ENCODE measurements at places on chromosomes 12 and 14.

DNA sequence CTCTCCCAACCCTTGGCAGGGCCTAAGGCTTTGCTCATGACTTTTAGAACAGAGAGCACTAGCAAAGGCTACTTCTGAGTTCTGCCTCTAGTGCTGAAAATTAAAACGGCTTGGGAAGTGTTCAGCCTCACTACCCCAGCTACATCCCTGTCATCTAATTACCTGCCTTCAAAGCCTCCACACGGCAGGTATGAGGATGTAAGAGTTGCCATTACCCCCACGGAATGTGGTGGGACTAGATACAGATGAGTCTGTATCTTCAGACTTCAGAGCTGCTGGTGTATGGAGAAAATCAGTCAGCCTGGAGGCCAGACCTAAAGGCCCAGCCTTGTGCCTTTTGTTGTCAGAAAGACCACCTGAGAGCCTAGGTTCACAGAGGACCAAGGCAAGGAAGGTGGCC lies 214.6 kb upstream of the NOS1 start:
- no peak for DNase-seq

DNA sequence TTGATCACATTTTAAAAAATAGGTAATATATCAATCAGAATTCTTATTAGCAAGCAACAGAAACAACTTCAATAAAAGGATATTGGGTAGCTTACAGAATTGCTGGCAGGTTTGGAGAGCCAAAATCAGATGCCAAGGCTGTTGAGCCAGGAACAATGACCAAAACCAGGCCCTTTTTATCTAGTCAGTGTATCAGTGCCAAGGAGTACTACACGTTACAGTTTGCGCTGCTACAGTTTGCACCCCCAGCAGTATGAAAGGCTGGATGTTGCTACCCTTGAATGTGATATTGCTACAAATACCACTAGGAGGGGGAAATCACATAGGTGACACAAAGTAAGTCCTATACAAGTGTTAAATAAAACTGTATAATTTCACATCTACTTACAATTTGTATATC lies 19.3 kb downstream of the CGRRF1 start:
- DNase-seq, result no peak

DNA sequence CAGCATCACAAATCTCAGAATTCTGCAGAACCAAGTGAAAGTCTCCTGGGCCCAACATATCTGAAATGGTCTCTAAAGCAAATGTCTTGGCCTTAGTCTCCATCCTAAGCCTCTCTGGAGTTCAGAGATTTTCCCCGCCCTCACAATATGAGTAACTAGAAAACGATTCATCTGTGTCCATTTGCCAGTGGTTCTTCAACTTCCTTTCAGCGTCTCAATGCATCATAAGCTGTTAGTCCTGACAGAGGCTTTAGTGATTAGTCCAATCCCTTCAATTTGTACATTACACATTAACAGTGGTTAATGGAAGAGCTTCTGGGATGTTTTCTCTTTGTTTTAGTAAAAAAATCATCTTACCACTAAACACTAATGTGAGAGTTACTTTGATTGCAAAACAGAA lies 17.4 kb downstream of the NPC2 start:
- no peak for DNase-seq

- no peak for DNase-seq
Measured at GRCh38 chr12:97375310-97375709, 87.3 kb upstream of the RMST start.

DNA sequence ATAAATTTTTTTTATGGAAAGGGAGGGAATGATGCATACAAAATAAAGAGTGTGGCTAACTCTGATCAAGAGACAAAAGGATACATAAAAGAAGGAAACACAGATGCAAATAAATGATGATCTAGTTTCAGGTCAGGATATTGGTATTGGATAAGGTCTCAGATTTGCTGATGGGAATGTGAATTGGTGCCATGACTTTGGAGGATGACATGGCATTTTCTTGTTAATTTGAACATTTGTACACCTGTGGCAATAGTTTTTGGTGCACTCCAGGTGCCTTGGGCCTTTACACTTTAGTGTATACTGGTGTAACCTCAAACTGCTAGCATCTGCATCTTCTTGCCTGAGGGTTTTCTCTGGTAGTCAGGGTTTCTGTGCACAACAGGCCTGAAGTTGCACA lies 279.3 kb downstream of the TMEM121 start:
- DNase-seq, result no peak

- DNase-seq, result no peak
Measured at GRCh38 chr12:78888568-78888967, 24.0 kb downstream of the SYT1 start.

DNA sequence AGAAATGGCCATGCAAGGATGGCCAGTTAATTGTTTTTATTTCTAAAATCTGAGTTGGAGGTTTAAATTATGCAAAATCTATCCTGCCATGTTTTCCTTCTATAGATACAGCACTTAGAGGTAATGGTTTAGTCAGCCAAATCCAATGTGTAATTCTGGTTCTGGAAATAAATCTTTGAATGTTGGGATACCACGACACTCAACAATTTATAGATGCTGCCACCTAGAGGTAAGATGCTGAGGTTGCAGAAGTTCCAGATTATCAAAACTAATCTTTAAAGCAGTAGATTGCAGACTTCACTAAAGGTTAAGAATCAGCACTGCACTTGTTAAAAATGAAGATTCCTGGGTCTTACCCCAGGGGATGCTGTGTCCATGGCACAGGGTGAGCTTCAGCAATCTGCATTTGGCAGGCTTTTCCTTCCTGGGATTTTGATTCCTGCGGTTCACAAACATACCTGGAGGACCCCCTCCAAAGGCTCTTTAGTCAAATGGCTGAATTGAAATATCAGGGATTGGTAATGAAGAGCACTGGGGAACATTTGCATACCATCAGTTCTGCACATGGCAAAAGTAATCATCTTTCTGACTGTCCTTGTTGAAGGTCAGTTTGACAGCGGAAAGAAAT lies 53.4 kb upstream of the ANO4 start:
- DNase-seq, result no peak

DNA sequence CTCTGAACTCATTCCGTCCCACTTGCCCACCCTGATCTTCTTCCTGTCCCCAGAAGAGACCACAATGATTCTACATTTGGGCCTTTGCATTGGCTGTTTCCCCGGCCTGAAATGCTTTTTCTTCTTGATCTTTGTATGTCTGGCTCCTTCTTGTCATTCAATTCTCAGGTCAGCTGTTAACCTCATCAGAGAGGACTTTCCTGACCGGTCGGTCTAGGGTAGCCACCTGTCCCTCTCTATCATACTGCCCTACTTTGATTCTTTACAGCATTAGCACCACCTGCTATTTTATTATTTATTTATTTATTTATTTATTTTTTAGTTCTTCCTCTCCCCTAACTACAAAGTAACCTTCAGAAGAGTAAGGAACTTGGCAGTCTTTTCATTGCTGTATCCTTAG lies 84.3 kb downstream of the DYRK2 start:
- DNase-seq, result no peak

- DNase-seq, result no peak
Measured at GRCh38 chr12:115507951-115508722, 769.4 kb downstream of the MED13L start.

DNA sequence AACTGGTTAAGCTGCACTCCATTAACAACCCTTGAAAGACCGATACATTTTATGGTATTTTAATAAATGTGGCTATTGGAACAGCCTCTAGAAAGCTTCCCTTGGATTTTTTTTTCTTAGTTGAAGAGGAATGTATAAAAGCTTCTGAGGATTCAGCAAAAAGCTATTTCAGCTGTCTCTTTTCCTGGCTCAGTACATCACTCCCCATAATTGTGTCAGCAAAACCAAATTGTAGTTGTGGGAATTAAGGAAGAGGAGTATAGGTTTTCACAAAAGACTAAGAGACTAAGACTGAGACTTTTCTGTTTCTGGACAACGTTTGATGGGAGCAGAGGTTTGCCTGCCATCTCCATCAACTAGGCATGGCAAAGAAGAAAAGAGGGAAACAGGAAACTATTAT lies 106.5 kb downstream of the C12orf50 start:
- DNase-seq, result no peak

DNA sequence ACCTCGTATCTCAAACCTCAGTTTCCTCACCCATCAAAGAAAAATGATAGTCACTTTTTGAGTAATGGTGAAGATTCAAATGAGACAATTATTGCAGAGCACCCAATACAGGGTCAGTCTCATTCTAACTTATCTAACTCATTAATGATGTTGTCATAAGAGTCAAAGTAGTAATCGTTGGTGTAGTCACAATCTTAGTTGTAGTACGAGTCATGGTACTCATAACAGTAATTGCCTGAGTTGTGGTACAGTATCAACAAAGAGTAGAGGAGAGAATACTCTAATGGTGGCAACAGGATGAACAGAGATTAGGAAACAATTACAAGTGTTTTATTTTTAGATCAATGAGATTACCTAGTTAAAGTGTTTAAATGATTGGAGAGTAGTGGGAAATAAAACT lies 93.6 kb upstream of the TMTC2 start:
- DNase-seq, result no peak

GRCh38 chr12:27541031-27541719 lies 17.2 kb downstream of the PPFIBP1 start:
- no peak for DNase-seq

GRCh38 chr12:94942663-94943062 lies 60.8 kb downstream of the NDUFA12 start:
- DNase-seq, result no peak

- DNase-seq, result no peak
Measured at GRCh38 chr12:77033658-77034536, 31.5 kb downstream of the E2F7 start.

DNA sequence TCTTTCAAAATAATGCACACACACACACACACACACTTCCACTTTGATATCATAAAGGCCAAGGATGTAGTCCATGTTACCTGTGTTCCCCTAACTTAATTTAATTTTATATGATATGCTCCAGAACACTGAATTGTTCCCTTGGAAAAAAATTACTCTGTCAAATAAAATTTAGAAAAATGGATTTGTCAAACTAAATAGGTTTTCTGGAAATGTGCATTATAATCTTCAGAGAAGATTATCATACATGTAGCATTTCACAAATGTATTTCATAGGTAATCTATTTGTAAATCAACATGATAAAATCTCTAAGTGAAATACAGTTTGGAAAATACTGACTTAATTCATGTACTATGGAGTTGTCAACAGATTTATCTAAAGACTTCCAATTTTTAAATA lies 68.6 kb downstream of the CNTN1 start:
- DNase-seq, result no peak

GRCh38 chr14:102957222-102957621 lies 34.8 kb downstream of the AMN start:
- no peak for DNase-seq

DNA sequence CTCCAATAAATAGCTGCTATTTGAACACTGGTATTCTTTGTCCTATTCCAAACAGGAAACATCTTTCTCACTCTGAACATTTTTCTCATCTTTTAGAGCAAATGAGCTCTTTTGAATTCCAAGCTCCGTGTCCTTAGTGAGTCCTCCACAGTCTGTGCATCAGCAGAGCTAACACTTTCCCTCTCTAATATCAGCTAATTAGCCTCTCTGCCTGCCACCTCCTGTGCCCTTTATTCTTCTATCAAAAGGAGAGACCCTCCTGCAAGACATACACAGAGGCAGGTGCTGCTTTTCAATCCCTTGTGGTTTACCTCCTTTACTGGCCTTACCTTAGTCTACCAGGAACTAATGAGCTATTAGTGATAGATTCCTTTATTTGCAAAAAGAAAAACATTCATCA lies 178.5 kb downstream of the SLC35F4 start:
- DNase-seq, result no peak

DNA sequence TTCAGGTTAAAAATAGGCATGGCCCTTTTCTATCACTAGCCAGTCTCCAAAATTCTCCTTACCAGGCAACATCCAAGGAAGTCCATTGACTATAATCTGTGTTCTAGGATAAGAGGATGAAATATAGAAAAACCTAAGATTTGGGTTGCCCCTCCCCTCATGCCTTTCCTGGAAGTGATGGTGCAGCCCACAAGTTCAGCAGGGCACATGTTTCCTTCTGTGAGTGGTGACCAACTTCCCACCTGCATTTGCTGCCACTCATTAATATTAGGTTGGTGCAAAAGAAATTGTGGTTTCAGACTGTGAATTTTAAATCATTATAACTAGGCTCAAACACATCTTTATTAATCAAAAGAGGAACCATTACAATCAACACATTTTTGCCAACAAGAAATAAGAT lies 250.5 kb upstream of the FKBP4 start:
- DNase-seq, result no peak

DNA sequence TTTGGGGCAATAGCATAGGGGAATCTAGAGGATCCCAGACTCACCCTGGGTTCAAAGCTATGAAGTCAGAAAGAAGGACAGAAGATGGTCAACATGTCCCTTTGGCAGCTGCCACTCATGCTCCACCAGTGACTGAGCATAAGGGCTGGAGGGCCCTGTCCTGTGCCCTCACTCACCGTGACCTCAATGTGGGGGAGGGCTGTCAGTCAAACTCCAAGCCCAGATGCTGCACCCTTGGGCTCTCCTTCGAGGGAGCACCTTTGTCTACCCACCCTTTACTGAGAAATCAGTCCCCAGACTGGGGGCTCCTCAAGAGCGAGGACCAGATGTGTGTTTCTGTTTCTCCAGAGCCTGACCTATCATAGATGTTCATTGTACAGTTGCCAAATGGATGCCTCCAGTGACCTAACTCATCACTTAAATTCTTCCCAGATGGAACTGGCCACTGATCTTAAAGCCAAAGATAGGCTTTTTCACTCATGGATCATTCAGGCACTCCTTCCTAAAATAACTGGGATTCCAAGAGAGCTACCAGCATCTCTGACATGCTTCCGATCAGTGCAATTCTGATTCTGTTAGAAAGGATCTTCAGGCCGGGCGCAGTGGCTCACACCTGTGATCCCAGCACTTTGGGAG lies 27.2 kb upstream of the VSX2 start:
- DNase-seq, result no peak

DNA sequence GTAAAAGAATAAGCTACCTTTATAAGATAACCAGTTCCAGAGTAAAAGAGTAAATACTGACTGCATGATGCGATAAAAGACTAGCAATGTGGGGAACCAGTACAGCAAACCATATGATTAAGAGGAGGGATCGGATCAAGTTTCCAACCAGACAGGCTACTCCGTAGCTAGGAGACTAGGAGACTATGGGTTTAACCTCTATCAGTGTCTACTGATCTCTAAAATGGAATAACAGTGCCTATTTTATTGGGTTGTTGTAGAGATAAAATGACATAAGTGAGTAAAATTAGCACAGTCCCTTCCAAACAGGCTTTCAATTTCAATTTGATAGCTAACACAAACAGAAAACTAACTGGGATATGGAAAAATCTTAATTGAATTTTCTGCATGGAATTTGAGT lies 76.0 kb downstream of the PAWR start:
- no peak for DNase-seq

GRCh38 chr14:24895622-24896021 lies 154.3 kb downstream of the STXBP6 start:
- DNase-seq, result no peak

- no peak for DNase-seq
Measured at GRCh38 chr14:96089401-96089800, 50.2 kb downstream of the C14orf132 start.

Data from stimulated activated CD8-positive, alpha-beta memory T cell treated with anti-CD3 and anti-CD28 coated beads, Interleukin-2, amount 100 ng/mL, for 1 hour (primary cell).